ENCODE measurements at places on chromosomes 2 and 18.
A peak's percentile ranks its signal among the peaks of the same experiment; 100 is the strongest.

DNA sequence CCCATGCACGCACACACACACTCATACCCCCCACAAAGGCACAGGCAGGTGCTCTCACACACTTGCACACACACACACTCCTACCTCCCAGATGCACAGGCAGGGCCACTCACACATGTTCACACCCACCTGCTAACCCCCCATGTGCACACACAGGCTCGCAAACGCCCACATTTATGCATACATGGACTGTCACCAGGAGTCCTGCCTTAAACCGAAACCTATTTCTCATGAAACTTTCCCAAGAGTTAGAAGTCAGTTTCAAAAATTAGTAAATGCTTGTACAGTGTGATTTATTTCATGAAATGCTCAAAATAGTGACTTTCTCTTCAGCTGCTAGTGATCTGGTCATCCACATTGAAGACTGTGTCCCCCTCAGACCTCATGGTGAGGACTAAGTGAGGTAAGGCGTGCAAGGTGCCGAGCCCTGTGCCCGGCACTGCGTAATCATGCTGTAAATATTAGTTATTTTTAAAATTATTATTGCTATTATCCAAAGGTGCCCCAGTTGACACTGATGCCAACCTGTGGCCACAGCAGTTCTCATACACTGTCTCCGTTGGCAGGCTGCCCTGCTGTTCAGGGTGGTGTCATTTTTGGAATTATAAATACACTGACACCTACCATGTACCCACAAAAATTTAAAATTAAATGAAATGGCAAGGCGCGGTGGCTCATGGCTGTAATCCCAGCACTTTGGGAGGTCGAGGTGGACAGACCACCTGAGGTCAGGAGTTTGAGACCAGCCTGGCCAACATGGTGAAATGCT is 12.4 kb downstream of the CNNM4 start:
- DNase-seq = no peak

DNA sequence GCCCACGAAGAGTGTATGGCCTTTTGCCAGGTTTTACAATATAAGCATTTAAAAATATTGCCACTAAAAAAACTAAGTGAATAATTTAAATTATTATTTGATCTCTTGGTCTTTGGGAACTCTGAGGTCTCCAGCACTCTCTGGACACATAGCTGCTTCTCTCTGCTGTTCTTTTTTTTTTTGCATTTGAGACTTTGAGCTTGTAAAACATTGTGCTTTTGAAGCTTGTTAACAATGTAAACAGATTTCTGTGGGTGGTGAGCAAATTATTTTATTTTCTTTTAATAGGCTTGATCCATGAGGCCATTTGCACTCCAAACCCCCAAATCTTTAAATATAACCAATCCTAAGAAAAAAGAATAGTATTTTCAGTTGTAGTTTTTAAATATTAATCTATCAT is 42.0 kb downstream of the DCAF17 start:
- DNase-seq = no peak

- DNase-seq = no peak
Observed at GRCh38 chr18:30135938-30136337, 906.6 kb downstream of the DSC3 start.

DNA sequence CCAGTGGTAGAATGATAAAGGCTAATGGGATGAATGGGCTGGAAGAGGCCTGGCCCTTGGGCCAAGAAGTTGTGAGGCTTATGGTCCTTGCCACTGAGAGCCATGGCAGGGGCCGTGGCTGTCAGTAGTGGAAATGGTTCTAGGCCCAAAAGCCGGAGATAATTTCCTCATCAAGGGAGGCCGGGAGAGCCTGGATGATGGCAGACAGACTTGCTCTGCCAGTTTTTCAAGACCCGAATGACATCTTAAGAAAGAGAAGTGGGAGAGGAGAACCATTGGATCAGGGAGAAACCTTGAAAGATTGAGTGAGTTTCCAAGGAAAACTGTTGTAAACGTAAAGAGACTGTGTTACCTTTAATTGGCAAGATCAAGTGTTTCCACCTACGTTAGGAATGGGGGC is 46.3 kb upstream of the VPS54 start:
- DNase-seq = no peak

DNA sequence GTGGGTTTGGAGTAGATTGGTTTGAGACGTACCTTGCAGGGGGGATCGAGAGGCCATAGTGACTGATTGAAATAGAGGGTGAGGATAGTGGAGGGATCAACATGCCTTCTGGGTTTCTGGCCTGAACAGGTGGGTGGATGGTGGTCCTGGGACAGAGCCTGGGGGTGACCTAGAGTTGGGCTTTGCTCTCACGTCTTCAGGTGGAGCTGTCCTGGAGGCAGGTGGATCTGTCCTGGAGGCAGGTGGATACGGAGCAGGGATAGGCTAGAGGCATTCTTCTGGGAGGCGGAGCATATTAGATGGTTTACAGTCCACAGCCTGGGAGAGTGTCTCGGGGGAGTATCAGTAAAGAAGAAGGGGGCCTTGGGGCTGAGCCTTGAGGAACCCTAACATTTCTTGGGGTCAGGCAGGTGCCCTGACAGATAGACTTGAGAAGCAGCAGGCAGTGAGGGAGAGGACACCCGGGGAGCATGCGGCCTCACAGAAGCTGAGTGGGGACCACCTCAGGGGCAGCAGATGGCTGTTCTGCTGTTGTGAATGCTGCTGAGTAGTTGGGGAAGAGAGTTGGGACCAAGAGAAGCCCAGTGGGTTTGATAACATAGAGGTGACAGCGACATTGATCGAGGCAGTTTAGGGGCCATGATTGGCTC is 1.6 kb downstream of the CAPN10 start:
- no peak for DNase-seq

GRCh38 chr2:173716458-173717052 is 248.6 kb downstream of the SP3 start:
- DNase-seq = no peak

- DNase-seq = no peak
Observed at GRCh38 chr2:32485399-32485798, 128.6 kb downstream of the BIRC6 start.

GRCh38 chr18:79664525-79665125 is 15.0 kb upstream of the CTDP1 start:
- DNase-seq = no peak

DNA sequence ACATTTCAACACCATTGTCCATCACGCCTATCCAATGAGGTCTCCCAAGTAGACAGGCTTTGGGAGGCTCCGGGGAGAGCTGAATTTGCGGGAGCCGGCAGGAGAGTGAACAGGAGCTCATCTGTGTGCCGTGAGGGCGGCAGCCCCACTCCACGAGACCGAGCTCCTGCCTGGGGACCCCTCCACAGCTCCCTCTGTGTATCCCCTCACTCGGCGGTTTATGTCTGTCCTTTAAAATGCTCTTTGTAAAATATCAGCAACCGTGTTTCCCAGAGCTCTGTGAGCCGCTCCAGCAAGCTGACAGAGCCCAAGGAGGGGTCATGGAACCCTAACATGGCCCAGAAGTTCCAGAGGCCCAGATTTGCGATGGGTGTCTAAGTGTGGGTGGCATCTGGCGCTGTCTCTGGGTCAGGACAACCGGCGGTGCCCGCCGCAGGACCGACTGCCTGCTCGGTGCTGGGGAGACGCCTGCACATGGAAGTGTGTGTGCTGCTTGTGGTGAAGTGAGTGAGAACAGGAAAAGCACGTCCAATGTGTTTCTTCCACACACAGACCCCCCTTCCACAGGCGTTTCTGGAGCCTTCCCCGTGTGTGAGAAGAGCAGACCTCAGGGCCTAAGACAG is 34.8 kb downstream of the SLC66A2 start:
- no peak for DNase-seq

GRCh38 chr2:85790499-85791188 is 36.9 kb downstream of the ATOH8 start:
- DNase-seq = no peak

- no peak for DNase-seq
Observed at GRCh38 chr2:221779614-221780067, 207.5 kb upstream of the EPHA4 start.

DNA sequence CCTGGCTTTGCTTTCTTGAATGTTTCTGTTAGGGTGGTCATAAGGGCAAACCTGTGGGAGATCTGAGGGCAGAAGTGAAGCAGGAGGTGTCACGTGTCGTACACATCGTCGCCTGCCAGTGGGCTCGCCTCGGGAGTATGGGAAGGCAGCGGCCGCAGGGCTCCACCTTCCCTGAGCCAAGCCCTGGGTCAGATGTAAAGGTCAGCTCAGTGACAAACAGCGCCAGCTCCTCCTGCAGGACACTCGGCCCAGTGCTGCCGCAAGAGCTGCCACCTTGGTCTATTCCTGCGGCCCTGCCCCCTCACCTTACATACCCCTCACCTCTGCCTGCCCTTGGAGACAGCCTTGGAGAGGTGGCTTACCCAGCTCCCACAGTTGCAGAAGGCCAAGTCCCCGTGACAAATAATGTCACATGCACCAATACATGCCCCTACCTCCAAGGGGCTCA is 64.2 kb downstream of the PSMG2 start:
- no peak for DNase-seq

GRCh38 chr2:130828461-130828860 is 8.3 kb upstream of the ARHGEF4 start:
- DNase-seq = no peak

DNA sequence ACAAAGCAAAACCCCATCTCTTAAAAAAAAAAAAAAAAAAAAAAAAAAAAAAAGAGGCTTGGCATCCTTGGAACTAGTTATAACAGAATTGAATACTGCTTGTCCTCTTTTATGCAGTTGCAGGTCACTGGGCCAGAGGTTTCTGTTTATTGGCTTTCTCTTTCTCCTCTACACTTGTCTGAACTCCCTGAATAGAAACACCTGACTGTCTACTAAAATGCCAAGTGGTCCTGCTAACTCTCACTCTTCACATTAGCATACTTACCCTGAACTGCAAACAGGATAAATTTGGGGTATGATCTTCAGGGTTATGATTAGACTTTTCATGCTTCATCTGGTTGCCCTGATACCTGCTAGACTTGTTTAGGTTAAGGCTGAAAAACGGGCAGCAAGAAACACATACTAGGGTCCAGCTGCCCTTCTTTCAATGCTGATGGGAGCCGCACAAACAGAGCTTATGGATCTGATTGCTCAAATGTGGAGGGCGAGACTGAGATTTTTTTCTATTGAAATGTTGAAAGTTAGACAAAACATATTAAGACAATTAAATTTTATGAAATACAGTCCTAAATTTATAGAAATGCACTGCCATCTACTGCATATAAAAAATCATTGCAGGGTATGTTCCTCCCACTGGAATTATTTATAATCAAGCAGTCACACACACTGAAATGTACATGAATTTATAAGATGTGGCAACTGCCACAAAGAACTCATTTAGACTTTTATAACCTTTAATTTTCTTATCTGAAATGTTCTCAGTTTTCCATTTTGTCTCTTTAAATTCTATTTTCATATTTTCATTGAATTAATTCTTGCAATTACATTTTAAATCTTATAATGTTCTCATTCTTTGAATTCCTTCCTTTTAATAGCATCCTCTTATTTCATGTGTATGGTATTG is 40.8 kb downstream of the GTF3C3 start:
- DNase-seq = peak; percentile 3

DNA sequence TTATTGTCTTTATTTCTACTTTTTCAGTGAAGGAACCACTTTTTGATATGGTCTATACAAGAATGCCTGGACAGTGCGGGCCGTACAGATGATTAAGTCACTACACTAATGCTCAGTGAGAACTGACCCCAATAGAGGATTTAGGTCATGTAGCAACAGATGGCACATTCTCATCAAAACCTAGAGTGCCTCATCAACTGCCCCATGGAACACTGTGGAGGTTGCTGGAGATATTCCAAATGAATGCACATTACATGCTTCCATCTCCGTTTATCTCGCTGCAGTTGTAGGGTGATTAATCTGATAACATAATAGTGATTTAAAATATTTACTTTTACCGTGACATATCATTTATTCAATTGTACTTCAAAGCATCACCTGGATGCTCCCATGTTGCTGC is 41.8 kb upstream of the COPS8 start:
- no peak for DNase-seq

DNA sequence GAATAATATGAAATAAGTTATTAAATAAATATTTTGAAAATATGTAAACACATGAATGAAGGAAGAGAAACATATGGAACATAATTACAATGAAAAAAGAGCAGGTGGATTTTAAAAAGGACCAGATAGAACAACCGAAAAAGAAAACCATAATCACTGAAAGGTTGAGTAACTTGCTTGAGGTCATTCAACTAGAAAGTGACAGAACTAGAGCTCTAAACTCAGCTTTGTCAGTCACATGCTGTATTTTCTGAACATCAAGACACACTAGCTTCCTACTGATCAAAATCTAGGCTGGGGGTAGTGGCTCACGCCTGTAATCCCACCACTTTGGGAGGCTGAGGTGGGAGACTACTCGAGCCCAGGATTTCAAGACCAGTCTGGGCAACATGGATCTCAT is 30.0 kb upstream of the ITGAV start:
- no peak for DNase-seq

GRCh38 chr2:64784168-64785061 is 130.7 kb upstream of the SERTAD2 start:
- no peak for DNase-seq

DNA sequence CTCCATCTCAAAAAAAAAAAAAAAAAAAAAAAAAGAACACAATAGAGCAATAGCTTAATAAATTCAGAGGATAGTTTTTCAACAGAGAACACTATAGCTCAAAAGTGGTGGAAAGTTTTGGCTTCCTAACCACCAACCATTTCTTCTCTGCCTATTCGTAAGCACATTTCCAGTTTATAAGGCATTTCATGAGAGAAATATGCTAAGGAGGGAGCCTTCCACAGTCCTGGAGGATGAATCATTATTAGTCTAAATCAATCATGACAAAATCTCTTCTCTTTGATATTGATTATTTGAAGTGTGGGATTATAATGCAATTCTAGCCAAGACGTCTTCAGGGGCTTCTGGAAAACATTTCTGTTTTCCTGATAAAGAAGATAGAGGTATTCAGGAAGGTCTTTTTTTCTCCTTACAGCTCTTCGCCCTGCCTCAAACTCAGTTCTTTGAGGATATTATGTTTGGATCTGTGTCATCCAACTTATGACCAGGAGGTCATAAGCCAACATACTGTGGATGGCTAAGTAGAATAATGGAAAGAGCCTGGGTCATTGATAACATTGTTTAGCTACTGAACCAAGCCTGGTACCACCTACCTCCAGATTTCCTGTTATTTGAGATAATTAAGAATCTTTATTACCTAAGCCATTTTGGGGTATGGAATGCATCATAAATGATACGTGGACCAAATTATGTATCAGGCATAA is 207.3 kb downstream of the TRIB2 start:
- DNase-seq = no peak

- DNase-seq = no peak
Observed at GRCh38 chr2:63983986-63984605, 35.1 kb downstream of the VPS54 start.

- no peak for DNase-seq
Observed at GRCh38 chr2:586641-587076, 90.5 kb downstream of the TMEM18 start.

DNA sequence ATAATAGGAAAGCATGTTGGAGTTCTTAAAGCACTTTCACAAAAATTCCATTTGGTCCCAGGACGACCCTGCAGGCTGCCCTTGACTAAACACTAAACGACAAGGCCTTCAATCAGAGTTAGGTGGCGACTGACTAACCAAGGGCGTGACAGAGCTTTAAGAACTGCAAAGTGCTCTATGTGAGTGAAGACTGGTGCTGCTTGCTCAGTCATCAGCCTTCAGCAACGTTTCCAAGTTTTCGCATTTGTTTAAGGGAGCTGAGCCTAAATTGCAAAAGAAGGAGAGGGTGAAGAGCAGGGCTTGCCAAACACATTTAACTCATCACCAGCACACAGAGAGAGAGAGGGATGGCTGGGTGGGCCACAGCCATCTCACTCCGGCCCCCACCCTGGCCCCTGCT is 204.7 kb upstream of the PID1 start:
- DNase-seq = no peak

All from NCI-H345 (cell line).